Activated CD4-positive, alpha-beta T cell treated with anti-CD3 and anti-CD28 coated beads, Interleukin-2, amount 10 ng/mL, durations not matched to agents 24 days and 14 days (primary cell): ENCODE measurements at places on chromosomes 11 and 22. TPM values are rescaled to one million over a fixed set of nuclear protein-coding genes. Genes with fewer than 3 reads are reported as not detected.

Gene ABCG4
- 0.07 TPM in 1 of 2 replicates, not detected in the other for total RNA-seq

Gene PHF21B
- total RNA-seq, result 0.07 TPM in 2 replicates

Gene HEPHL1
- not detected in 2 replicates for total RNA-seq

DNA sequence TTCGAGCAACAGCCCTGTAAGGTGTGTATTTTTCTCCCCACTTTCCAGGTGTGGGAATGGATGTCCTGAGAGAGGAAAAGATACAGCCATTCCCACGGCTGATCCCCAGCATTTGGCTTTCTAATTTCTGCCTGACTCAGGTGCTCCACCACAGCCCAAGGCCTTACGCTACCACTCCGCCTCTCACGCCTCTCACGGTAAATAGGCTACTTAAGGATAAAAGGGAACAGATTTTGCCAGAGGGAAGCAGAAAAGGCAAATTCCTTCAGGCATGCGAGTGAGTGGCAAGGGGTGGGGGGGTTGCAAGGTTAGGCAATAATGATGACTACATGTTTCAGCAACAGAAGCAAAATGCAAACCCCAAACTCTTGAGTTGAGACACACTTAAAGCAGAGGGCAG, 9.2 kb downstream of the PVALB start:
- H3K4me3 ChIP-seq, result no peak overlapping the region
- H3K27me3 ChIP-seq, result peaks cover 5% of the 10 kb centered on the region
- no peak for DNase-seq
- peaks cover 15% of the 10 kb centered on the region for H3K4me1 ChIP-seq
- H3K36me3 ChIP-seq, result no peaks in the 10 kb centered on the region
- no peak overlapping the region for H3K27ac ChIP-seq

DNA sequence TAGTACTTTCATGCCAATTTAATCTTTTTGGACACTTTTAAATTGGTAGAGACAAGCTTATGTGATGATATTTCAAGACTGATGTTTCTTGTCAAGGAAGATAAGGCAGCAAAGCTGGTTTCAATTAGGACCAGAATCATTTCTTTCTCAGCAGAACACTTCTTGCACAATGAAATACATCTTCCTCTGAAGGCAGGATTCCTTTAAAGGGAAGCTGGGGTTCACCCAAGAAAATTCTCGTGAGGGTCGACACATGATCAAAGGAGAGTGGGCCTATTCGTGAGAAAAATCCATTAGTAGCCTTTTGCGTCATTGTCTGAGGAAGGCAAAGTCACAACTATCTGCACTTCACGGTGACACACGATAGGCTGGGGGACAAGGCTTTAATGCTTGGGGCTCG, 17.6 kb downstream of the TTC12 start:
- H3K4me3 ChIP-seq, result no peak overlapping the region
- H3K4me1 ChIP-seq, result peaks cover 2% of the 10 kb centered on the region
- H3K27me3 ChIP-seq, result no peaks in the 10 kb centered on the region
- no peak overlapping the region for H3K27ac ChIP-seq

DNA sequence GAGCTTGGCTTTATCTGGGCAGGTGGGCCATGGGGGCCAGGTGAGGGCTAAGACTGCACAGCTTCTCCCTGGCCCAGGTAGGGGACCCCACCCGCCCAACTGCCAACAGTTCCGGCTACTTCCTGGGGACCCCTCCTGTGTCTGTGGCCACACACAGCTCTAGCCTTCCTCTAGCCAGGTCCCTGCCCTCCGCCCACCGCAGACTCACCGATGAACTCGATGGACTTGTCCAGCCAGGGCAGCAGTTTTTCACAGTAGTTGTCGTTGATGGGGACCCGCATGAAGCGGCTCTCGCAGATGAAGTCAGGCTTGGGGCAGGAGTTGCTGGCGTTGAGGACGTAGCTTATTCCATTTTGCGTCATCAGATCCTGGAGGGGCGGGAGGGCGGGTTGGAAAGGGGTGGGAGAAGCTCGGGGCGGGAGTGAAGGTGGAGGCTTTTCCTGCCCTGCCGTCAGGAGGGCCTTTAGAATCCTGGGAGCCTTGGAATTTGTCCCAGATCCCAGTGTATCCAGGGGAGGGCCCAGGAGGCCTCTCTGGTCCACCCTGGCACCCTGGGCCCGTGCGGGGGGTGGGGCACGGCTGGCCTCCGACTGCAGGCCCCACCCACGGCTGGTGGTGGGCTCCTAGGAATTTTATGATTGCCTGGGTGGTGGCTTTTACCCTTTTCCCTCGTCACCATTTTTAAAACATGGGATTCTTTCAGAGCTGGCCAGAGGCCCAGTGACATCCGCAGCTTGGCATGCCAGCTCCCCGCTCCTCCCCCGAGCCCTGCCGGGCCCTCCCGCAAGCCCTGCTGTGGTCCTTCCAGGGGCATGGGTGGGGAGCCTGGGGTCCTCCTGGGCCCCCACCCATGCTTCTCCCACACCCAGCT, 13.9 kb downstream of the DUSP8 start:
- no peaks in the 10 kb centered on the region for H3K36me3 ChIP-seq
- H3K27ac ChIP-seq, result no peak overlapping the region
- no peak overlapping the region for H3K4me3 ChIP-seq
- no peak for DNase-seq
- H3K4me1 ChIP-seq, result no peaks in the 10 kb centered on the region
